ENCODE measurements at places on chromosomes 11 and 22. TPM values are rescaled to one million over a fixed set of nuclear protein-coding genes. Genes with fewer than 3 reads are reported as not detected.
A peak's percentile ranks its signal among the peaks of the same experiment; 100 is the strongest.

DNA sequence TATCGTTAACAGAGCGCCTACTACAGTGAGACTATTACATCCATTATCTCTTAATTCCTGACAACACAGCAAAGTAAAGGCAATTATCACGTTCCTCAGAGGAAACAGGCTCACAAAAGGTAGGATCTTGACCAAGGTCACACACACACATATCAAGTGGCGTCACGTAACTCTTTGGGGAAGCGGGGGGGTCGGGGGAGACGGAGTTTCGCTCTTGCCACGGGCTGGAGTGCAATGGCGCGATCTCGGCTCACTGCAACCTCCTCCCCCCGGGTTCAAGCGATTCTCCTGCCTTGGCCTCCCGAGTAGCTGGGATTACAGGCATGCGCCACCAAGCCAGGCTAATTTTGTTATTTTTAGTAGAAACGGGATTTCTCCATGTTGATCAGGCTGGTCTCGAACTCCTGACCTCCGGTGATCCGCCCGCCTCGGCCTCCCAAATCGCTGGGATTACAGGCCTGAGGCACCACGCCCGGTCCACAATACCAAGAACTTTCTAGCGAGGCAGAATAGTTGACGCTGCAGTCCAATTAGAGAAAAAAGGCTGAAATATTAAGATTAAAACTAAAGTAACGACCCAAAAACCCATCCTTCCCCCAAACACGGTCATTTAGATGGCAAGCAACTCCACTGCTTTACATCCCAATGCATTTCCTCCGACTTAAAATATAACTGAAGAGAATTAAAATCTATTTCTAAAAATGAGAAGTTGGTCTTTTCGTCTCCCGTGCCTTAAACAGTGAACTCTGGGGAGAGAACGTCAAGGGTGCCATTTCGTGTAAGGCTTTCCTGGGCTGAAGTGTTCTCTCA lies 1.2 kb downstream of the DDX17 start:
- peak; percentile 21 for DNase-seq

- DNase-seq = no peak
Observed at GRCh38 chr11:100964435-100964834, 165.2 kb downstream of the PGR start.

- DNase-seq = no peak
Observed at GRCh38 chr11:64929625-64930024, 5.1 kb downstream of the PPP2R5B start.

The MIAT gene
- 0.50 TPM for total RNA-seq

The OR51B2 gene
- total RNA-seq = not detected
